ENCODE measurements at places on chromosomes 5 and 9.

DNA sequence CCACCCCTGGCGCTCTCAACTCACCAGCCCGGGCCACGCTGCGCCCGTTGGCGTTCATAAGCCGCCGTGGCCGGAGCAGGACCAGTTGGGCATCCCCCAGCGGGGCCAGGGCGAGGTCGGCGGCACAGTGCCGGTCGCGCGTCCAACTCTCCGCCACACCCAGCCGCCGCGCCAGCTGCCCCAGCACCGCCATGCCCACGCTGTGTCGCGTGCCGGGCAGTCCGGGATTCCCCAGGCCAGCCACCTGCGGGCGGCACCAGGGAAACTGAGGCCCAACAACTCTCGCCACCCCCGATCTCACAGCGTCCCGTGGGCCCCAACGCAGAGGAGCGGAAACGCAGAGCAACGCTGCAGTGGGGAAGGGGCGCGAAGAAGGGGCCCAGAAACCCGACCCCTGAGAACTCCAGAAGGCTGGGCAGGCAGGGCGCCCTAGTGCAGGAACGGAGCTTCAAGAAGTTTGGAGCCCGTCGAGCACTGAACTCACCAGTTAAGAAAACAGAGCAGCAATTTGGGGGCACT lies 453 bp downstream of the PTRH1 start:
- no peak for DNase-seq

DNA sequence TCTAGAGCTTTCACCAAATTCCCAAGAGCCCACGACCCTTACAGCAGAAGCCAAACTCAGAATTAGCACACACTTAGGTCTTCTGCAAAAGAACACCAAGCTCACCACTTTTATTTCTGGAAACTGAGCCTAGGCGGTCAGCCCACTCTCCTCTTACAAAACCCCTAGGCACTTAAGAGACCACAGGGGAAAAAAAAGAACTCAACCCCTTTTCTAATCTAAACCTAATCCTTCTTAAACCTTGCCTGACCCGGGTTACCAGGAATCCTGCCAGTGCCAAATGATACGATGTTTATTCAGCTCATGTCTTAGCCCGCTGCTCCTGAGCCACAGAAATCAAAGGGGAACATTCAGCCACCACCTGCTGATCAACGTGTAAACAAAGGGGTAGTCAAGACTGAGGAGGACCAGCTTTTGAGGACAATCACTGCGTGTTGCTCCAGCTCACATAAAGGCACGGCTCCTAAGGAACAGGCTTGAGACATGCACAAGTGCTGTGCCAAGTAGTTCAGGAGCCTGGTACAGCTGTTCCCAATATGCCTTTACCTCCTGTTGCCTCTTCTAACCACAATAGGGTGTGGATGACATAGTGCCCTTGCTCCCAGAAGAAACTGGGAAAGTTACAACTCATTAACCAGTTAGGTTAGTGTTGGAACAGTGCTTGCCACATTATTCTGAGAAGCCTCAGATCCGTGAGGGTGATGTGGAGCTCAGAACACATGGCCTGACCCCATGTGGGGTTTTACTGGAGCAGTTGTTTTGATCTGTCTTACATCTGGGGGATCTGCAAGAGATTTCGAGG lies 49.3 kb downstream of the ZFAND5 start:
- peak; percentile 58 for DNase-seq

DNA sequence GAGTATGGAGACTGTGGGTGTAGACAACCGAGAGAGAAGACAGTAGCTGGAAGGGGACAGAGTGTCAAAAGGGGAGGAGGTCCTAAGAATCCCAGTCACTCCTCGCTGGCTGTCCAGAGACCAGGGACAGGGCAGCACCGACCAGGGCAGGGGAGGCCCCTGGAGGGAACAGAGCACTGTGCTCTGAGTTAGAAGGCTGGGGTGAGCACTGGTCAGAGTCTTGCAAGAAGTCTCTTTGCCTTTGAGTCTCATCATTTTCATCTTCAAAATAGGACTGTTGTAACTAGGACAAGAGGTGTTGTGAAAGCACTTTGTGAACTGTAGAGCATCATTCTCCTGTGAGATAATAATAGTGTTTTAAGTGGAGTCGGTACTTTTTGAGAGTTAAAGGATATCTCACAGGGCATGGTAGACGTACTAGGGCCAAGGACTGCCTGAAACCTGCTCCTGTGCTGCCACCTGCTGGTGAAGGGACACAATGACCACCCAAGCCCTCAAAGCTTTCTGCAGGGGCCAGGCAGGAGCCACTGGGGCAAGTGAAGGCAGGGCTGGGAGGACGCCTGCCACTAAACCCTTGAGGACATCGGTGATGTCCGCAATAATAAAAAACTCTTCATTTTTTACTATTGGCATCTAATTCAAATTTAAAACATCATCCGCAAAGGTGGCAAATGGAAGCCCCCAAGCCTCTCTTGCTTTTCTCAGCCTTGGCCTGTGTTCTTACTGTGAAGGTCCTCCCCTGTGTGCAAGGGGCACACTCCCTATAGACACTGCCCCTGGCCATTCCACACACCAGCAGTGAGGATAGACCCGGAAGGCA lies 28.2 kb downstream of the SLC6A7 start:
- DNase-seq, result peak; percentile 36

DNA sequence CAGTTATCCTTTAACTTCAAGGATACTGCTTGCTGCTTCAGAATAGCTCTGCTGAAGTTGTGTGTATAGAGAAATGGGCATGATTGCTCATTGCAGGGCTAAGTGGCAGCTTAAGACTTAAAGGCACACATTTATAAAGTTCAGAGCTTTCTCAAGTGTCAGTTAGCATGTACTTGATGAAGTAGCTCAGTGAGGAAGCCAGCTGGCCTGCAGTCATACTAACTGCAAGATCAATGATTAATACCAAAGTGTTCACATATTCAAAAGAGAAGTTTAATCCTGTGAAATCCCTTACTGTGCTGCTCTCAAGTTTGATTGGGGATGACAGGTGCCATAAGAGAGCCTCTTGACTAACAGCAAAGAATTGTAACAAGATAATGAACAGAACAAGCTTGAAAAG lies 483.4 kb upstream of the NUDT12 start:
- no peak for DNase-seq

GRCh38 chr9:100445161-100445902 lies 18.4 kb downstream of the MSANTD3 start:
- DNase-seq, result no peak

DNA sequence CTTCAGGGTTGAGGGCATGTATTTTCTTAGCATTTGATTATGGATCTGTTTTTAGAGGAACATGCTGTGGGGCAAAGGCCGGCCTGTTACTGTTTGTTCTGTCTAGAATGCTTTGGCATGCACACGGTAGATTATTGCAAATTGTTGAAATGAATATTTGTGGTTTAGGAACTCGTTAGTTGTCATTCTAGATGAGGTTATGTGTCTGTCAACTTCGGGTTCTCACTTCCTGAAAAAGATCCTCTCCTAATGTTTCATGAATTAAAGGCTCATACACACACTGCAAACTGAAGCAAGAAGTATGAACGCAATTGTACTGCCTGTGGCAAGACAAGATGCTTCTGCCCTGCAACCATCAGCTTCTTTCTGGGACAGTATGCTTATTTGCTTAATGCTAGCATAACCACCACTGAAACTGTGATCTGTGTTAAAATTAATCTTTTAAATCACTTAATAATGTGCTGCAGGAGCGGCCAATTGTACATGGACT lies 99.6 kb downstream of the BASP1 start:
- DNase-seq, result no peak

DNA sequence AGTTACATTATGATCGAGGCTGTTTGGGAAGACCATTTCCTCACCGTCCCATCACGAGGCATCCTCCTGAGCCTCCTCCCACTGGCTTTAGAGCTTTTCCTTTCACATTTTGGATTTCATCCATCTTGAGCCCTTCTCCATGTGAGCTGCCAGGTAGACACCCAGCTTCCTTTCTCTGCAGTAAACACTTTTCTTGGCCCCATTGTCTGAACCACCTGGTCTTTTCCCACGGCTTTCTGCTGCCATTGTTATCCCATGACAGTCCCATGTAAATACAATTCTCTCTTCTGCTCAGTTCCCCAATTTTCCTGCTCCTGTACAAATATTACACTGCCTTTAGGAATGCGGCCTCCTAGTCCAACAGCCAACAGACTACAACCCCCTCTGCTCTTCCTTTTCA lies 24.1 kb downstream of the UBE2QL1 start:
- no peak for DNase-seq

GRCh38 chr9:68619072-68619471 lies 78.4 kb upstream of the TMEM252 start:
- DNase-seq, result no peak

- no peak for DNase-seq
Observed at GRCh38 chr5:108430931-108431608, 49.2 kb upstream of the FBXL17 start.

DNA sequence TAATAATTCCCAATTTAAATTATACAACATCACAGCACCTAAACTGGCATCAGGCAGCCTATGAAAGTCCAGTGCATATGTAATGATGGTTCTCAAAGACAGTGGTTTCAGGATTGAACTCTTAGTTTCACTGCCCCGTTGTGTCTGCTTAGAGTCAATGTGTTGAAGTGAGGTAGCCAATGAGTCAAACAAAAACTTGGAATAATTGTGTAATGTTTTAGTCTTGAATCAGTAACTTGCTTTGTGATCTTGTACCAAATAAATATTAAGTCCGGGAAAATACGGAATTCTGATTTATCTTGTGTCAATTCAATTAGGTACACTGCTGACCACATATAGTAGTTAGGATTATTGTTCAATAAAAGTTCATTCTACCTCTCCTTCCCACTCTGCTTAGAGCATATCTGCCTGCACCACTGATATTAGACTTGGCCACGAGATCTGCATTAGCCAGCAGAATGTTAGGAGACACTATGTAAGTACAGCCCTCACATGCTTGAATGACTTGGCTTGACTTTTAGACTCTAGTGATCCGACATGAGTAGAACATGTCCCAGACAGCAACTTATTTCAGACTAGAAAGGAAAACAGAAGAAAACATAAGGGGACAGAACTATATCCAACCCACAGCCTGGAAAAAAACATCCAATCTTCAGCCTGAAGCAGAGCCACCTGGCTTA lies 441.5 kb upstream of the PTGER4 start:
- no peak for DNase-seq

DNA sequence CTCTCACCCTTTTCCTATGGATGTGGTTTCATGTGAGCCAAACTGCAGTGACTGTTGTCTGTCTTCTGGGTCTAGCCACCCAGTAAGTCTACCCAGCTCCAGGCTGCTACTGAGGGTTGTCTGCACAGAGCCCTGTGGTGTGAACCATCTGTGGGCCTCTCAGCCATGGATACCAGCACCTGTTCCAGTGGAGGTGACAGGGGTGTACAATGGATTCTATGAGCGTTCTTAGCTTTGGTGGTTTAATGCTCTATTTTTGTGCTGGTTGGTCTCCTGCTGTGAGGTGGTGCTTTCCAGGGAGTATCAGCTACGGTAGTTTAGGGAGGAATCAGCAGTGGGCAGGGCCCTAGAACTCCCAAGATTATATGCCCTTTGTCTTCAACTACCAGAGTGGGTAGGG lies 186.7 kb downstream of the NR2F1-AS1 start:
- DNase-seq, result no peak

GRCh38 chr9:115109486-115109885 lies 8.5 kb downstream of the TNC start:
- DNase-seq, result no peak

DNA sequence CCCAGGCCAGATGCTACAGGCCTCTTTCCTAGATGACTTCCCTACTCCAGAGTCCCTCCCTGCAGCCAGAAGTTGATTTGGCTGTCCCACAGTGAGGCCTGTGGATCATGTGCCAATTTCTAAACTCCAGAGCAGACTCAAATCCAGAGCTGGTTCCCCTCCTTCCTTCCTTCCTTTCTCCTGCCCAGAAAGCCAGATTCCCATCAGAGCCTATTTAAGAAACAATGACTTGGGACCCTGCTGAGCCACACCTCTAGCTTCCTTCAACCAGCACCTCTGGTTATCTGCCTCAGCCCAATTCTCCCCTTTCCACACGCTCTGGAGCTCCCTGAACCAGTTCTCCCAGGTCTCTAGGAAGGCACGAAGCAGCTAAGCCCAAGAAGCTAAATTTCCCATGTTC lies 7.2 kb downstream of the FAM219A start:
- no peak for DNase-seq

DNA sequence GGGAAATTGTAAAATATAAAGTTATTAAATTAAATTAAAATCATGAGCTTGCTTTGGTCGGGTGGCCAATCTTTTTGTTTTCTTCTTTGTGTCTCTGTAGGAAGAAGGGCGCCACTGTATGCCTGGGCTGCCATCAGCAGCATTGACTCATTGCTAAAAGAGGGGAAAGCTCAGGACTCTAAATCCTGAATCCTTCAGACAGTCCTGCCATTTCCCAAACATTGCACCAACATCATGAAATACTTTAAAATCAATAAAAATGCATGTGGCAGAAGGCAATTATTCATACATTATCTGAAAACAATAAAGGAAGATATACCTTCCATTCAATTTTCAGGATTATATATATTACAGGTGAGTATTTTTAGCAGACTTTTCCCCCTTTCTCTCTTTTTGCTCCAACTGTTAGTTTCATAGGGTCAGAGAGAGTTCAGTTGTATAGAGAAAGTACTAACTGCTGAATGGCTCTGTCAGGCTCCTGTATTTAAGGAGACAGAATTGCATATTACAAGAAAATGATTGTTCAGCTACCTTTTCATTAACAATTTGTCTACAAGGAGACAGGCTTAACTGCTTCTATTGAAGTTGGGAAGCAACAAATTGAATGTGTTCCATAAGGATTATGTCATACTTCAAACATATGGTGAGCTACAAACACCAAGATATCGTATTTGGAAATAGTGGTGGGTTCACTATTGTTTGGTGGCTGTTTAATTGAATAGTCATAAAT lies 95.7 kb downstream of the ATPSCKMT start:
- no peak for DNase-seq

DNA sequence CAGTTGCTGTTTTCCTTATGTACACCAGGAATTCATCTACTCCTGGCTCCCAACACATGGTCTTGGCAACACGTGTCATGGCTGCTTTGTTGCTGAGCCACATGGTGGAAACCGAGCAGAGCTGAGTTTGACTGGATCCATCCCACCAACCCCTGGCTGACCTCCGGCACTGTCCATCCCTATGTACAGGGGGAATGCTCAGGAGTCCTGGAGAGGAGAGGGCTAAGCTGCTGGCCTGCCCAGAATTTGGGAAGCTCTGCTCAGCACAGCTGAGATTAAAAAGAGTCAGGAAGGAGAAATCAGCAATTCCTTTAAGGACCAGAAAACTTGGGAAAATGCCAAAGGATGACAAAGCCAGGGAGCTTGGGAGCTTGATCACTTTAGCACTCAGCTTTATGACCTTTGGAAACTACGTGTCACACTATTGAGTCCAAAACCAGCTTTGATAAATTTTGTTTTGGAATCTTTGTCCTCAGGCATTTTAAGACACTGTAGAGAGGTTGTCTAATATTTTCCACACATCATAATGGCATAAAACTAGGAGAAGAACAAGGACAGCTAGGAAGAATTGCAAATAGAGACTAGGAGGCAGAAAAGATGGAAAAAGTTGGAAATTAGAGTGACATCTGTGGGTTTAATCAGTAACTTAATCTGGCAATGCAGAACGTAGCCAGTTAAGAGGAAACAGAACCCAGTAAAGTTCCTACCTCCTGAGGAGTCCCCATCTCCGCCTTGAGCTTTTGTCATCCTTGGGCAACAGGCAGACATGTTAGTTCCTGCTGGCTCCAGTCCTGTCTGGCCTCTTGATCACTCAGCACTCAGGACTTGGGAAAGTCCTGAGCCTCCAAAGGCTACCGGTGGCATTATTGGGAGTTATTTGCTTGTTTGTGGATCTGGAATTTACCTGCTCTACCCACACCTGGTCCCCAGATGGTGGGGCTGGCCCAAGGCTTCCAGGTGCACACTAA lies 62.5 kb upstream of the PLPP1 start:
- DNase-seq, result no peak
